ENCODE measurements at places on chromosomes 5 and 9. TPM values are rescaled to one million over a fixed set of nuclear protein-coding genes. Genes with fewer than 3 reads are reported as not detected.

DNA sequence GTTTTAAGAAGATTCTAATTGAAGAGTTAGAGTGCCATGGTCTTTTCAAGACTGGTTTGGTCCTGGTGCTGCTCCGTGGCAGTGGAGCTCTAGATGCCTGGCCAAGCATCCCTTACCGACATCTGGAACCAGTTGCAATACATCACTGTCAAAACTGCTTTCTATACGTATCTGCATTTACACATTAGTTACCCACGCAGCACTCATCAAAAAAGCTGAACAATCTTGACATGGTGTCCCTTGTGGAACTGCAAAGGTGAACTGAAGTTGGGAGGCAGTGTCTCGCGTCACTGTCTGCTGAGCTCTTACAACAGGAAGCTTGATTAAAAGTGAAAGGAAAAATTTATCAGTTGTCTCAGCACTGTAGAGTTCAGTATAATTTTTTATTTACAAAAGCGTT, 82.6 kb downstream of the PBX3 start:
- no peaks in the 10 kb centered on the region for H3K27me3 ChIP-seq
- DNase-seq, result peak; percentile 60
- H3K36me3 ChIP-seq, result no peaks in the 10 kb centered on the region
- peak overlapping the region; percentile 61 for H3K4me3 ChIP-seq

- H3K27me3 ChIP-seq, result no peaks in the 10 kb centered on the region
- H3K4me1 ChIP-seq, result no peaks in the 10 kb centered on the region
- no peaks in the 10 kb centered on the region for H3K36me3 ChIP-seq
- no peak overlapping the region for H3K4me3 ChIP-seq
These were observed 83.7 kb upstream of the SPRY4 start for GRCh38 chr5:142408536-142408935.

AGTPBP1 gene
- 56.7 TPM for total RNA-seq

- no peaks in the 10 kb centered on the region for H3K36me3 ChIP-seq
- no peak for DNase-seq
- no peaks in the 10 kb centered on the region for H3K4me1 ChIP-seq
- H3K27me3 ChIP-seq, result no peaks in the 10 kb centered on the region
- H3K4me3 ChIP-seq, result no peak overlapping the region
These were observed 35.9 kb downstream of the VCAN start for GRCh38 chr5:83507431-83507830.

FGF18 gene
- total RNA-seq, result 0.17 TPM

SPINK4 gene
- not detected for total RNA-seq

DNA sequence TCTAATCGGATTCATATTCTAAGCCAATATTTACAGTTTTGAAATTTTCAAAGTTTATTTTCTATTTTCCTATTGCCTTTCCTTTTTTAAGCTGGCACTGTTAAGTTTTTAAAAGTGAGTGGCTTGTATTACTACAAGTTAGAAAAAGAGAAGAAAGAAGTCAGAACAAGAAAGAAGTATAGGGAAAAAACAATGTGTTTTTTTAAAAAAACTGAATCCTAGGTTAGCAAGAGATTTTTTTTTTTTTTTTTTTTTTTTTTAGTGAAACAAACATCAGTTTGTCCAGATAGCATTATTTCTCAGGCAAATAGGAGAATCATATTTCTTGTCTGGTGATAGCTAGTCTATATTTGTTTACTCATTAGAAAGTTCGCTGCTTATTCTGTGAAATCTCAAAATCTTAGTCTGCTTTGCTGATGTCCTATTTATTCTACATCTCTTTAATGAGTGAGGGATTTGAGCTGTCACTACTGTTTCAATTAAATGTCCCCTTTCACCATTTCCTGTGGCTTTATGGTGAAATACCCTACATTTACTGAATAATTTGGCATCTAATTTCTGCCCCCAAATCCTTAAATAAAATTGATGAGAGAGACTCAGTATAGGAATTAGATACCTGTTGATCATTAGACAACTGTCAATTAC, 19.1 kb upstream of the LMNB1 start:
- no peaks in the 10 kb centered on the region for H3K27me3 ChIP-seq
- no peak overlapping the region for H3K27ac ChIP-seq
- H3K36me3 ChIP-seq, result no peaks in the 10 kb centered on the region
- no peak overlapping the region for H3K4me3 ChIP-seq
- peaks cover 28% of the 10 kb centered on the region for H3K4me1 ChIP-seq

DNA sequence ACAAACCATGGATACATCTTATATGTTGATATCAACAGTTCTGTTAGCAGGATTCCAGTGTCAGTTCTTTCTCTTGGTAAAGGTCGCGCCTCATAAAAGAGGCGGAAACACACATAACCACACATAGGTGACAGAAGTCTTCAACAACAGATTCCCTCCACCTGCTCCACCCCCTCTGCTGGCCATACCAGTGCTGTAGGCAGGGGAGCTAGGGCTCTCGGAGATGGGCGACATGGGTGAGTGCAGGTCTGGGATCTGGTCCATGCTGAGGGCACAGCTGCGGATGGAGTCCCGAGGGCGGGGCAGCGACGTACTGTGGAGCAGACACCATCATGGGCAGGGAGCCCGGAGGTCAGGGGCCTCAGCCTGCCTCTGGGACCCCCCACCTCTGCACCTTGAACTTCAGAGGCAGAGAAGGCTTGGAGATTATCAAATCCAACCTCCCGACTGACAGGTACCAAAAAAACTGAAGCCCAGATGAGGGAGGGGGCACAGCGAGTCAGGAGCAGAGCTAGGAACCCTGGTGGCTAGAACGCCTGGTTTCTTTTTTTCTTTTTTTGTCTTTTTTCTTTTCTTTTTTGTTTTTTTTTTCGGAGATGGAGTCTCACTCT, 12.0 kb upstream of the TOR2A start:
- peak; percentile 17 for DNase-seq
- no peak overlapping the region for H3K4me3 ChIP-seq
- H3K36me3 ChIP-seq, result peaks cover 65% of the 10 kb centered on the region
- H3K4me1 ChIP-seq, result no peaks in the 10 kb centered on the region
- H3K27me3 ChIP-seq, result no peaks in the 10 kb centered on the region

DNA sequence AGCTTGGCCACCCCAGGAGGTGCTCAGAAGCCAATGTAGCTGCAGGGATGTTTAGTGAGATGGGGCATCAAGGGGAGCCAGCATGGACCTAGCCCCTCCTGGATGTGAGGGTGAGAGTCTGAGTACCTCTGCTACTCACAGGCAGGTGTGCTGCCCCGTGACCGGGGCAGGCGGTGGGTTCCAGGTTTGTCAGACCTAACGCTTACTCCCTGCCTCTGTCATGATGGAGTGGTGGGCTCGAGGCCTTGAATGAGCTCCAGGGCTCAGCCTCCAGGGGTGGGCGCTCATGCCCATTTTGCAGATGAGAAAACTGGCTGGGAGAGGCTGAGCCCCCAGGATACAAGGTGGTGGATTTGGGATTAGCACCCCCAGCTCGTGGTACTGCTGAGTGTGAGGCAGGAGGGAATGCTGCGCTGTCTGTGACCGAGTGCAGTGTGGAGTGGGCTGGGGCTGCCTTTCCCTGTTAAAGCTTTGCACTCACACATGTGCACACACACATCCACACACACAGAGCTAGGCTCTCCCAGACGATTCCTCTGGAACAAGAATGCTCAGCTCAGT, 1.5 kb downstream of the RXRA start:
- H3K27me3 ChIP-seq, result no peaks in the 10 kb centered on the region
- peaks cover 22% of the 10 kb centered on the region for H3K4me1 ChIP-seq
- DNase-seq, result no peak
- H3K36me3 ChIP-seq, result no peaks in the 10 kb centered on the region
- no peak overlapping the region for H3K27ac ChIP-seq

Data from CD4-positive, alpha-beta memory T cell (primary cell).